ENCODE measurements at places on chromosomes 7 and 10.
A peak's percentile ranks its signal among the peaks of the same experiment; 100 is the strongest.

GRCh38 chr7:132141109-132141508, 435.2 kb downstream of the PLXNA4 start:
- DNase-seq, result no peak

DNA sequence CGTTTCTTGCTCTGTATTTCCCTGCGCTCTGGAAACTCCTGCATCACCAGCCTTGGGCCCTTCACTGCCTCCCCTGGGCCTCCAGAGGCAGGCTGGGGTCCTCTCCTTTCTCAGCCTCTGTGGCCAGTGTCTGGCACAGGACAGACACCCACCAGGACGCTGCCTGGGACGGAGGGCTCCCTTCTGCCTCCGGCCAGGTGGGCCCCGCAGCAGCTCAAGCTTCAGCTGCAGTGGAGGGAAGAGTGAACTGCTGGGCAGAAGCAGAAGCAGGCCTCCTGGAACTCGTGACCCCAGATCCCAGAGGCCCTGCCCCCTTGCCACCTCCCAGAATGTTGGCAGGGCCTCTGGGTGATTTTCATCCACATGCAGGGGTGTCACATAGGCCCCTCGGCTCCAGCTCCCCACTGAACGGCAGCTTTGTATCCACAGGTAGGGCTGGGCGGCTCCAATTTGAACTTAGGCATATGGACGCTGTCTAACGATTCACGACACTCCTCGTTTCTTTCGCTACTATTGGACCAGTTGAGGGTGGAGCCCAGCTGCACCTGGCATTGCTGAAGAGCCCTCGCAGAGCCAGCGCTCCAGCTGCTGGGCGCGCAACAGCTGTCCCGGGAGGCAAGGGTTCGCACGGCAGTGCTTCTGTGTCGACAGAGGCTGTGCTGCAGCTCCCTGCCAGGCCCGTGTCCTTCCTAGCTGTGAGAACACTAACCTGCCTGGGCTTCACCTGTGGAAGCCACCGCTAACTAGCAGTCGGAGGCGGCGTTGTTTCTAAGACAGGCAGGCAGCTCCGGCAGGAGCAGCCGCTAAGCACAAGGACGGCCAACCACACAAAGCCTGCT, 18.4 kb upstream of the GPR146 start:
- DNase-seq, result no peak

DNA sequence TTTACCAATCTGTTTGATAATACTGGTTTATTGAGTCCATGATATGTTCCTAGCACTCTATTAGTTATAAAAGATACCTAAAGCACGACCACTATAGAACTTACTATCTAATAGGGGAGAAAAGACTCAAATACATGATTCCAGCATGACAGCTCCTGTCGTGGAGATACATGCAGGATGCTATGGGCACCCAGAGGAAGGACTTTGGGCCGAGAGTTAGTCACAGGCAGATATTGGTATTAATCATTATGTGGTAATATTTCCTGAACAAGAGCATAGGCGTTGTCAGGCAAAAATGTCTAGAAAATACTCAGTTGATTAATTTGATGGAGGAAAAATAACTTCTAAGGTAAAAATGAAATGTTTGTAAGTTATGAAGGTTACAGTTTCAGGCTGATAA, 31.8 kb downstream of the CNNM2 start:
- no peak for DNase-seq

DNA sequence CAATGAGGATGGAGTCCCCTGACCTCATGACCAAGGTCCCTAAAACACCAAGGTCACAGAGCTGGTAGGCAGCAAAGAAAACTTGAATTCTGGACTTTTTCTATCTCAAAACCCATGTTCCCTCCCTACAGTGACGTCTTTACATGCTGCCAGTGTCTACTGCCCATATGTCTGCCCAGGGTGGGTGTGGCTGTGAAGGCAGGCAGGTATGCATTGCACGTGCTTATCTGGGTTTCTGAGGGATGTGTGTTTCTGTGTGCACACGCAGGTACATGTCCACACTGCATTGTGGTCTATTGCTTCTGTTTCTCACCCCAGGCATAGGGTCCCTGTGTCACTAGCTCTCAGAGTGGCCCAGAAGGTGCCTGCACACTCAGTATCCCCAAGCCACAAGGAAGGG, 13.5 kb downstream of the ATP6V1F start:
- DNase-seq, result no peak

GRCh38 chr10:30747633-30748032, 118.1 kb upstream of the LYZL2 start:
- peak; percentile 37 for DNase-seq

GRCh38 chr10:88205842-88206446, 342.5 kb downstream of the PTEN start:
- no peak for DNase-seq

DNA sequence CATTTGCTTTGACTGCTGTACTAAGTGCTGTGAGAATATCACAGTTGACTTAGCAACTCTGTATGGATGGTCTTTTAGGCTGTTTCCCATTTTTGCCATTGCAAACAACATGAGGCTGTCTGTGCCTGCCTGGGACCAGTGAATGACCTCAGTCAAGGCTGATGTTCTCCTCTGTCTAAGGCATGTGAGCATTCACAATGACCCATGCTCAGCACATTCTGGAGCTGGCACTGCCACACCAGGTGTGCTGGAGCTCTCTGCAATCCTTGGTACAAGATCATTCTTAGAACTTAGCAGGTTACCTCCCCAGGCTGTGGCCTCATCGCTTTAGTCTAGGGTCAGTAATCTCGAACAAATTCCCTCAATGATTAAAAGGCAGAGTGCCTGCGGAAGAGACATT, 61.9 kb downstream of the SH3PXD2A start:
- no peak for DNase-seq

Measured in LHCN-M2 (cell line).